ENCODE measurements at places on chromosomes 12 and 14.
A peak's percentile ranks its signal among the peaks of the same experiment; 100 is the strongest.

GRCh38 chr12:107684990-107685359 lies 624 bp upstream of the PWP1 start:
- peak; percentile 25 for DNase-seq

GRCh38 chr12:65734226-65734625 lies 90.1 kb upstream of the HMGA2 start:
- DNase-seq = no peak

- DNase-seq = no peak
Measured at GRCh38 chr14:89695846-89696245, 258.7 kb downstream of the EFCAB11 start.

DNA sequence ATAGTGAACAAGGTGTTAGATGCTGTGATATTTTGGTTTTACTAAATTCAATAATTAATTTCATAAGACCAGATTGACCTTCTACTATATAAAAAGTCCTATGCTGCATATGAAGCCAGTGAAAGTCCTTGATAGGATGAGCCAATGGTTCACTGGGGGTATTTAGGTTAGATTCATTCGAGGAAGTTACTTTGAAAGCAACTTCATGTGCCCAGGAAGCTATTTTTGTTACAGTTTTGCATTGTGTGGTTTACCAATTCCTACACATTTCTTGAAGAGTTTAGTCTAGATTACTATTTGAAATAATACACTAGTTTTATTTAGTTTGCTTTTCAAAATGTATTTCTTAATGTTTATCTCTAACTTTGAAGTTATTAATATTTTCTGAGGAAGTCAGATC lies 58.5 kb upstream of the RMST start:
- no peak for DNase-seq

DNA sequence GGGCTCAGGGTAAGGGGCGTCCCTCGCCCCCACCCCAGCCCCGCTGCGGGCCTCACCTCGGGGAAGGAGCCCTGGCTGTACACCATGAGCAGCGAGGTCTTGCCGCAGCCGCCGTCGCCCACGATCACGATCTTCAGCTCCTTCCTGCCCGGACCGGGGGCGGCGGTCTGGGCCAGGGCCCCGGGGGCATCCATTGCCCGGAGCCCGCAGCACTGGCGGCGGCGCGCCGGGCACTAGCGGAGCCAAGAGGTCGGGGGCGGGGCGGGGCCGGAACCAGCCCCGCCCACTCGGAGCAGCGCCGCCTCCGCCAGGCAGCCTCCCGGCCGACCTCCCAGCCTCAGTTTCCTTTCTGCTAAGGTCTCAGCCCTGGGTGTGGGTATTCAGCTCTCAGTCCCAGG lies at the start of gene RHOF:
Gene RHOF, minus strand, starts transcription at position 249 of the 398 bp plus-strand sequence. Its CDS starts 55 bp downstream, at position 194.
- no peak for DNase-seq

DNA sequence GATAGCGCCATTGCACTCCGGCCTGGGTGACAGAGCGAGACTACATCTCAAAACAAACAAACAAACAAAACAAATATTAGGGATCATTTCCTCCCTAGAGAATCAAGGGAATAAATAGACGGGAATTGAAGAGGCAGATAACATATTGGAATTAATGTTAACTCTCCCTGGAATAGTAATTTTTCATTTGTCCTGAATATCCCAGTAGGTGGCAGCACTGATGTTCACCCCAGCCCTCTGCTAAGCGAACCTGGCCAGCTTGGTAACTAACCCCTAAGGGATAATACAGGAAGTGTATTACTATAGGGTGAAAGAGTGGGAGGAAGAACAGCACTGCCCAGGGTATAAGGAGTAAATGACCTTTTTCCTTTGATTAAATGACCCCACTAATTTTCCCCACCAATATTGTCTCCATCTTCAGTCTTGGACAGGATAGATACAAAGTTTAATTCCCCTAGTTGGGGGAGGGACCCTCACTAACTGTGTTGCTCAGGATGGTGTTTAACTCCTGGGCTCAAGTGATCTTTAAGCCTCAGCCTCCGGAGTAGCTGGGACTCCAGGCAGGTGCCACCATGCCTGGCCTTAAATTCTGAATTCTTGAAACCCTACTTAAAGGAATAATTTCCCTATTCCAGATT lies 40.5 kb downstream of the SLC2A14 start:
- DNase-seq = no peak

DNA sequence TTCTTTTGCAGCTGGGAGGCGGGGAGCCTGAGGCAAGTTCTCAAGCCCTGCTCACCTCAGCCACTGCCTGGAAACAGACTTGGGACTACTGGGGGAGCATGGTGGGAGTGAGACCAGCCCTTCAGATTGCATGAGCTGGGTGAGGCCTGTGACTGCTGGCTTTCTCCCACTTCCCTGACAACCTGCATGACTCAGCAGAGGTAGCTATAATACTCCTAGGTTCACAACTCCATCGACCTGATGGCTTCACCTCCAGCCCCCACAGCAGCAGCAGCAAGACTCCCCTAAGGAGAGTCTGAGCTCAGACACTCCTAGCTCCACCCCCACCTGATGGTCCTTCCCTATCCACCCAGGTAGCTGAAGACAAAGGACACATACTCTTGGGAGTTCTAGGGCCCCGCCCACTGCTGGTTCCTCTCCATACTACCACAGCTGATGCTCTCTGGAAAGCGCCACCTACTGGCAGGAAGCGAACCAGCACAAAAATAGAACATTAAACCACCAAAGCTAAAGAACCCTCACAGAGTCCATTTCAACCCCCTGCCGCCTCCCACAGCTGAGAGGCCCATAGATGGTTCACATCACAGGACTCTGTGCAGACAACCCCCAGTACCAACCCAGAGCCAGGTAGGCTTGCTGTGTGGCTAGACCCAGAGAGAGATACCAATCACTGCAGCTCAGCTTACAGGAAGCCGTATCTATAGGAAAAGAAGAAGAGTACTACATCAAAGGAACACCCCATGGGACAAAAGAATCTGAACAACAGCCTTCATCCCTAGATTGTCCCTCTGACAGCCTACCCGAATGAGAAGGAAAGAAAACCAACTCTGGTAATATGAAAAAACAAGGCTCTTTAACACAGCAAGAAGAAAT lies 68.7 kb downstream of the RPAP3 start:
- DNase-seq = peak; percentile 4

DNA sequence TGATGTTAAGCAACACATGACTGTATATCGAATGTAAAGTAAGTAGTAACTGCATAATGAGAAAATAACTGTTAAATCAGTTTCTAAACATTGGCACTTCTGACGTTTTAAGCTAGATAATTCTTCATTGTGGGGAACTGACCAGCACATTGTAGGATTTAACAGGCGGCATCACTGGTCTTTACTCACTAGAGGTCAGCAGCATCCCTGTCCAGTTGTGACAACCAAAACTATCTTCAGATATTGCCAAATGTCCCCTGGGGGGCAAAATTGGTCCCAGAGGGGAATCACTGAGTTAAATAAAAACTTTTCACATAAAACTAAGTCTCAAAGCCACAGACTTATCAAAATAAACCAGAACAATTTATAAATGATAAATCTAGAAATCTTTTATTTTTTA lies 65.3 kb downstream of the BLTP3B start:
- DNase-seq = no peak

- no peak for DNase-seq
Measured at GRCh38 chr14:74864198-74864597, 11.7 kb downstream of the PROX2 start.

DNA sequence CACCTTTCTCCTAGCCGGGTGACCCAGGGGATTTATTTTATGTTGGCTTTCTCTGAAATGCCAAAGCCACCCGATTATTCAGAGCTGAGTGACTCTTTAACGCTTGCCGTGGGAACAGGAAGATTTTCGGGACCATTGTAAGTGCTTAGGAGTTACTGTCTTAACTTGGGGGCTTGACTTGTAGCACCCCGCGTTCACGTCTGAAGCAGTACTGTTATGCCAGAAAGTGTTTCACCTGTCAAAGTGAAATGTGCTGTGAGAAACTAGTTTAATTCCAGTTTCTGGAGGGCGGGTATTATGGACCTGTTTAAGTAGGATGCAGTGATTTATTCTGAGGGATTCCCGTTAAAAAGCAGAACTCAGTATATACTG lies 218 bp downstream of the LYSET start:
- no peak for DNase-seq

GRCh38 chr12:24795699-24796347 lies 153.1 kb downstream of the BCAT1 start:
- DNase-seq = no peak

DNA sequence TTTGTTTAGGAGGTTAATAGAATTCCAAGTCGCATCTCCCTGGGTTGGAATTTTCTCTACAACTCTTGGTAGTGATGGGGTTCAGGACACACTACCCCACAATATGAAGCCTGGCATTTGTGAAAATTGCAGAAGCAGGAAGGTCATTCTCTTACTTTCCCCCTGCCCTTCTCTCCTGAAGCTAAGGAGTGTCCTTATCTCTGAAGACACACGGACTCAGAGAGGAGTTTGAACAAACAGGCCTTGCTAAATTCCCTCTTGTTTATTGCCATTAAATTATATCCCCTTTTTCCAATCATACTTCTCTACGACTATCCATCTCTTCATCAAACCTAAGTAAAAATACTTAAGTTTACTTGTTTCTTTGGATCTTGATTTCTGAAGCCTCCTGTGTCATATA lies 443.0 kb downstream of the RAD51B start:
- no peak for DNase-seq

DNA sequence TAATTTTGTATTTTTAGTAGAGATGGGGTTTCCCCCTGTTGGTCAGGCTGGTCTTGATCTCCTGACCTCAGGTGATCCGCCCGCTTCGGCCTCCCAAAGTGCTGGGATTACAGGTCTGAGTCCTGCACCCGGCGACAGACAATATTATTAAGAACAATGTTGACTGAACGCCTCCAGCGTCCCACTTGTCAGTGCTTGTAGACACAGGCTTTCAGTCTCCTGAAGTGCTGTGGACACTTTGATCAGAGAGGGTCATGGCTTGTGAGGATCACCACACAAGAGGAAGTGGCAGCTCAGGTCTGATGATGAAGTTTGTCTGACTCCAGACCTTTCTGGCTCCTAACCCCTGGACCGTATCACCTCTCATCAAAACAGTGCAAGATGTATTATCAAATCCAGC lies 114.6 kb downstream of the CHST11 start:
- no peak for DNase-seq

DNA sequence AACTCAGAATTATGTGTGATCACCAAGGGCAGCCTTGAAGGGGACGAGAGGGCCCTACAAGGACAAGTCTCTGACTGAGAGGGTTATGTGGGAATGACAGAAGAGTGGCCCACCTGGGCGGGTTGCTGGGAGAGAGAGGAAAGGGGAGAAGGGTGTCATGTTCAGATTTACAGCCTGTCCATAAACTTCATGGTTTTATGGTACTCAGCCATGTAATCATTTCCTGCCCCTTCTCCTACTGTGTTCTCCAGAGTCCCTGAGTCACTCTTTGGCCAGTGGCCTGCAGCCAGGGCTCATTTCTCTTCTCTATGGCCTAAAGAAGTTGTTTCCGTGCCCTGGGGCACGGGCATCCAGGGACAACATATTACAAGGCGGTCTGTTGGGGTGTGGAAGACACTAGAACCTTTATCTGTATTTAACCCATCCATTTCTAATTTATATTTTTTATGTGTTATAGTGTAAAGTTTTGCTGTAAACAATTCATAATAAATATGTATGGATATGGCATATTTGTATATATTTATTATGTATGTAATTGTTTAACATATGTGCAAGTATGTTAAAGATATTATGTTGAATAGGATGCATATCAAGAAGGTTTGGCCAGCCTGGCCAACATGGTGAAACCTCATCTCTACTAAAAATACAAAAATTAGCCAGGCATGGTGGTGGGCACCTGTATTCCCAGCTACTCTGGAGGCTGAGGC lies 26.9 kb downstream of the DDX47 start:
- no peak for DNase-seq

DNA sequence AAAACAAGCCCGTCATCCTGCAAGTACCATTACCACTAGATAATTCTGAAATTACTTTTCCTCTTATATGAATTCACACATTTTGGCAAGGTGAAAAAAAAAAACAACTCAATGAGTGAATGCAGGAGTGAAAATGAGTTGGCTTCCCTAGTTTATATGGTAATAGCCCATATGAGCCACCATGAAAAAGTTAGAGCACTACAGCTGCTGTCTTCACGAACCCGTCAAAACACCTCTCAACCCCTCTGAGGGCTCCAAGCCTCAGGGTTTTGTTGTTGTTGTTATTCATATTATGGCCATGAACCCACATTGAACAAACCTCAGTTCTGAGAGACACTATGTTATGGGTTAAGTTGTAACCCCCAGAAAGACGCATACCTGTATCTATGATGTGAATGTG lies 289.9 kb upstream of the CAND1 start:
- no peak for DNase-seq

DNA sequence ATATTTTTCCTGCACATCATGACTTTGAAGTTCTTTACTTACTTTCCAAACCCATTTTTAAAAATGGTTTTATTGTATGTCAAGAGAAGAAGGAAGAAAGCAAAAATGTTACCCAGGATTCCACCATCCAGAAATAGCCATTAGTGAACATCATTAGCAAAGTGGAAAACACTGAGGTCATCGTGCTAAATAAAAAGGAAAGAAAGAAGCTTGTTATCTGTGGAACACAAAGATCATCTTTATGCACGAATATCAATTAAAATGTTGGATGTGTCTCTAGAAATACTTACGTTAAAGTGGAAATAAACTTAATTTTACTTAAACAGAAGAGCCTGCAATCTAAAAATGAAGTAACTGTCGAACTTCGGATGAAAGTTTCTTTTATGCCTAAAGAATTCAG lies 27.3 kb downstream of the SFSWAP start:
- no peak for DNase-seq

DNA sequence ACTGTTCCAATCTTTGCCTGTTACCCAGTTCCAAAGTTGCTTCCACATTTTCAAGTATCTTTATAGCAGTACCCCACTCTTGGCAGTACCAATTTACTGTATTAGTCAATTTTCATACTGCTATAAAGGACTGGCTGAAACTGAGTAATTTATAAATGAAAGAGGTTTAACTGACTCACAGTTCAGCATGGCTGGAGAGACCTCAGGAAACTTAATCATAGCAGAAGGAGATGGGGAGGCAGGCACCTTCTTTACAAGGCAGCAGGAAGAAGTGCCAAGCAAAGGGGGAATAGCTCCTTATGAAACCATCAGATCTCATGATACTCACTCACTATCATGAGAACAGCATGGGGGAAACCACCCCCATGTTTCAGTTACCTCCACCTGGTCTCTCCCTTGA lies 215.0 kb downstream of the SNAPC1 start:
- DNase-seq = no peak

DNA sequence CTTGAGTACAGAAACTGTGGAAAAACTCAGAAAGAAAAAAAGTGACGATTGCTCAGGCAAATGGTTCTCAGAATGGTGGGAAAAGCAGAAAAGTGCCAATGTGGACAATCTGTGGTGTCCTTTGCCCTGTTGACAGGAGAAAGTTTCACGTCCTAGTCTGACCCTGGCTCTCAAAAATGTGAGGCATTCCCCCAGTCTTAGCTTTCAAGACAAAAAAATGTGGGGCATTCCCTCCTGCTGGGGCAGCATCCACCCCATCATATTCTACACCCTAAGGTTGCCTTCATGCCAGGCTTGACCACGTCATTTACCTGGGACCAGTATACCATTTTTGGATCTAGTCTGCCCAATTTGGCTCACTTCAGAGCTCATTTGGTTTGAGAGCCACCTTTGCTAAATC lies 20.7 kb upstream of the ANAPC7 start:
- DNase-seq = no peak

Measured in NCI-H2029 treated with DMSO at 0.1 percent for 48 hours (cell line).